ENCODE measurements at places on chromosomes 7 and 10.
A peak's percentile ranks its signal among the peaks of the same experiment; 100 is the strongest.

DNA sequence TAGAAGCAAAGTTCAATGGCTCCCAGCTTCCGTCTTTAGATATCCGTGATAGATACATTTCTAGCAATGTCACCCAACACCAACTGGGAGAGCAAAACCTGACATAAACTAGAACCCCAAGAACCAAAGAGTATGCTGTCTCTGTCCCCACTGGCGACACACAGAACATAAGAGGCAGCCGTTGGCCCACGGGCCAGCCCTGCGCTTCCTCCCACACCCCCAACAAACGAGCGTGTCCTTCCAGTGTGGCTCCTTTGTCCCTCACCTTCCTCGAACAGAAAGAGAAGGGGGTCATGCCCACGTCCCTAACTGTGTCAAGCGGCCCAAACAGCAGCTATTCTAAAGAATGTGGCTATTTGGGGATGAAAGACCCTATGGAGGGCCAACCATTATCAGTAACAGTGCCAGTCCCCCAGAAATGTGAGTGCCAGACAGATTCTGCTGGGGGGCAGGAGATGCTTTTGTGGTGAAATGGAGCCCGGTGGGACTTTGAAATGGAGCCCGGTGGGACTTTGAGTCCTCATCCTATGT, 171.9 kb downstream of the USP6NL start:
- DNase-seq, result no peak

GRCh38 chr10:43598446-43598845, 7.8 kb upstream of the ZNF485 start:
- DNase-seq, result no peak

DNA sequence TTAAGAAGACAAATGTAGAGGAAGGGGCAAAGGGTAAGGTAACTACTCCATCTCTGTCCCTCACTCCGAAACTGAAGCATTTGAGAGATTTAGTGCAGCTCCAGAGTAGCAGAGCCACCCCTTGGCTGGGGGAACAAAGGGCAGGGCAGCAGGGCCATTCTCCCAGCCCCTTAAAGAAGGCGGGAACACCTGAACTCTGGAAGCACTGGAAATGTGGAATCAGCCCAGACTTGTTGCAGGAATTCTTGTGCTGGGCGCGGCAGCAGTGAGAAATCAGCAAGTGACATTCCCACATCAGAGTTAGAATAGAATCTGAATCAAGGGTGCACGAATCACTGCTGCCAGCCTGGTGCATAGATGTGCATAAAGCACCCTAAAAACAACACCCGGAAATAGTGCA, 34.4 kb upstream of the GRM8 start:
- no peak for DNase-seq

DNA sequence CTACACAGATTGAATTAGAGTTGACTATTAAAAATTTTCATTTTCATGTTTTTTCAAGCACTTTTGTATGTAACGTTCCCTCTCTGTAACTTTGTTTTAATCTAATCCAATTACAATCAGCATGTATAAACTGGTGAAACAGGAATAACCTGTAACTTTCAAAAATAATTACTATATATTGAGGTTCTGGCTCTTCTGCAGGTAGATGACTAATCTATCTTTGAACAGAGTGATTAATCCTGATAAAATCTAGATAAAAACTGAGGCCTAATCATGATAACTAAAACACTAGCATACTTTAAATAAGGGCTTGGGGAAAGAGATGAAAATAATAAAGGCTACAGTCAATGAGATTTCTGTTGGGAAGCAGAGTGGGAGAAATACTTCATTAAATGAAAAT, 101.6 kb upstream of the KCND2 start:
- DNase-seq, result no peak

DNA sequence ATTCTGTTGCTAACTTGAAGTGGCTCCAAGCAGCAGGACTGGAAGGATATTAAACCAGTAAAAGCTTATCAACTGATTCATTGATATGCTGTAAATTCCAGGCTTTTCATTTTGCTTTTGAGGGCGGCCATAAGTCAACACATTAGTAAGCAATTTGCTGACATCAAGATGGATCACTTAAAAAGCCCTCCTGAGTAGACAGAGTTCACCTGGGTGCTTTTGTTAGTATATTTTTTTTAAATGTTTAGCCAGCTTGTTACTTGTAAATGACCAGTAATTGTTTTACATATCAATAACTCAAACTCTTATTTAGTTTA, 26.5 kb downstream of the RNF32 start:
- DNase-seq, result no peak

DNA sequence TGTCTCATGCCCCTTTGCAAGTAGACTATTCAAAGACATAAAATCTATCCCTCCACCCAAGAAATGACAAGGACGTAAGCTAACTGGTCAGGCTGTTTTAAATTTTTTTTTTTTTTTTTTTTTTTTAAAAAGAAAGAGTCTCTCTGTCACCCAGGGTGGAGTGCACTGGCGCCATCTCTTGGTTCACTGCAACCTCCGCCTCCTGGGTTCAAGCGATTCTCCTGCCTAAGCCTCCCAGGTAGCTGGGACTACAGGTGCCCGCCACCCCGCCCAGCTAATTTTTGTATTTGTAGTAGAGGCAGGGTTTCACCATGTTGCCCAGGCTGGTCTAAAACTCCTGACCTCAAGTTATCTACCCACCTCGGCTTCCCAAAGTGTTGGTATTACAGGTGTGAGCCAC, 11.2 kb downstream of the TRA2A start:
- DNase-seq, result no peak

DNA sequence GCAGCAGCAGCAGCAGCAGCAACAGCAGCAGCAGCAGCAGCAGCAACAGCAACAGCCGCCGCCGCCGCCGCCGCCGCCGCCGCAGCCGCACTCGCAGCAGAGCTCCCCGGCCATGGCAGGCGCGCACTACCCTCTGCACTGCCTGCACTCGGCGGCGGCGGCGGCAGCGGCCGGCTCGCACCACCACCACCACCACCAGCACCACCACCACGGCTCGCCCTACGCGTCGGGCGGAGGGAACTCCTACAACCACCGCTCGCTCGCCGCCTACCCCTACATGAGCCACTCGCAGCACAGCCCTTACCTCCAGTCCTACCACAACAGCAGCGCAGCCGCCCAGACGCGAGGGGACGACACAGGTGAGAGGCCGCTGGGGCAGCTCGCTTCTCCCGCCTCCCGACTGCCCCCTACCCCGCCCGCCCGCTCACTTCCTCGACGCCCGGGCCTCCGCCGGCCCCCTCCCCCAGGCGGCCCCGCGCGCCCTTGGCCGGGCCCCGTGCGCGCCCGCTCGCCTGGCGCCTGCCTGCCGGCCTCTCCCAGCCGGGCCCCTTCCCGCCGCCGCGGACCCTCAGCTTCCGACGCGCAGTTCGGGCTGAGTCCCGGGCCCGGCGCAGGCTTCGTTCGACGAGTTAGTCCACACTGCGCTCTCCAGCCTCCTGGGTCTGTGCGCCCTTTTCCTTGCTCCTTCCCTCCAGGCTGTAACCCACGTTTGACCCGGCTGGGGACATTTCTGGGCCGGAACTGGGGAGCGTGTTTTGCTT, 882 bp downstream of the DLX6 start:
- peak; percentile 77 for DNase-seq

GRCh38 chr7:94348142-94348541, 46.6 kb upstream of the COL1A2 start:
- no peak for DNase-seq

- DNase-seq, result no peak
Observed at GRCh38 chr7:74199551-74200355, 10.1 kb upstream of the LAT2 start.

DNA sequence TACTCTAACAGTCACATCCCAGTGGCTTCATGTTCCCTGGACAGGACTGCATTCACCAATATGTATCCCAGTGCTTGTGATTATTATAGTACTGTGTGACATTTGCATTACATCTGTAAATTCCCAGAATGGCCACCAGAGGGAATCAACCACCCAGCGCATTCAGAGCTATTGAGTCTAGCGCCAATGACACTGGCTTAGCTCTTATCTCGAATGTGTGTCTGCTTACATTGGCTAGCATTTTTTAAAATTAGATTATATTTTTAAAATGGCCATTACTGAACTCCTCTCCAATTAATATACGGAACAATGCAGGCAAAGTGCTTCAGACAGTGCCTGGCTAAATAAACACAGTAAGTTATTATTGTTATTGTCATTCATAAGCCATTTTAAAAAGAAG, 36.3 kb downstream of the TRIL start:
- DNase-seq, result peak; percentile 63

DNA sequence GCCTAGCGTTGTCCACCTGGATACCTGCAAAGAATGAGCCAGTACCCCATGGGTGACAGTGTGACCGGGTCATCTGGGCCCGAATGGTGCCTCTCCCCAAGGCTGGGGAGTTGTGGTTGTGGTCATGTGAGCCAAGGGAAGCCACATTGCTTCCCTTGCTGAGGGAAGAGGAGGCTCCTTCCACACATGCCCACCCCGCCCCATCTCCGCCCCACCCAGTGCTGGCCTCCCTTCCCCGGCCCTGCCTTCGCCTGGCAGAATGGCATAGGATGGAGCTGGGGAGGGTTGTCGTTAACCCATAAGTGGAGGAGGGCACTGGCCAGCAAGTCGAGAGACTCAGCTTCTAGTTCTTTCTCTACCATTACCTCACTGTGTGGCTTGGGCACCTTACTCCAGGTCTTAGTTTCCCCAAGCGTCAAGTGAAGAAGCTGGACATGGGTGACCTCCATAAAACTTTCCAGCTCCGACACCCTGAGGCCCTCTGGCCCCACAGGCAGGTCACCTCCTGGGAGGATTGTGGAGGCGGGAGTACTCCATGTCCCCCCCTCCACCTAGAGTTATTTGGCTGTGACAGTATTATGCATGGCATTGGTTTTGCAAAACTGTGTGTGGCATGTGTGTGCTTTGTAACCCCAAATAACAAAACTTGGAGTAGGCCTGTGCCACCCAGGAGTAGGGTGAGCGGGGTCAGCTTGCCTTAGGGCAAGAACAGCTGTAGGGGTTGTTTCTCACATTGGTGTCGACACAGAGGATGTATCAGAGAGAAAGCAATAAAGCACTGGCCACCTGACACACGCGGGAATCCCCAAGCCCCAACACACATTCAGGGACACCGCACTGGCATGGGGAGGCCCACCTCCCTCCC, 90.5 kb upstream of the MACROH2A2 start:
- DNase-seq, result no peak

DNA sequence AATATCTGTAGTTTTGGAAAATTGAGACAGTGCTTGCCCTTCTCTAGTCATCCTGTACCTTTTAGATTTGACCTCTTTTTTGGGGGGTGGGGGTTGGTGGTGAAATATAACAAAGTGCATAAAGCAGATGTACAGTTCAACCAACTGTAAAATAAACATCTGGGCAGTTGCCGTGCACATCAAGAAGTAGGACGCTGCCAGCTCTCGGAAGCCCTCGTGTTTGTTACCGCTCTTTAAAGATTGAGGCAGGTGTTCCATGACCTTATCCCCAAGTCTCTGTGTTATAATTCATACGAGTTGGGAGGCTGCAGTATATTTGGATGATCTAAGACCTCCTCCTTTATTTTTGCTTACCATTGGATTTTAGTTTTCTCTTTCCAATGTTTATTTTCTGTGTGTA, 55.1 kb downstream of the SDK1 start:
- no peak for DNase-seq

- peak; percentile 52 for DNase-seq
Observed at GRCh38 chr7:83947260-83947659, 247.3 kb downstream of the SEMA3A start.

- DNase-seq, result no peak
Observed at GRCh38 chr7:150415161-150416153, 35.0 kb upstream of the GIMAP8 start.

- no peak for DNase-seq
Observed at GRCh38 chr7:43248961-43249822, 136.7 kb downstream of the HECW1 start.

DNA sequence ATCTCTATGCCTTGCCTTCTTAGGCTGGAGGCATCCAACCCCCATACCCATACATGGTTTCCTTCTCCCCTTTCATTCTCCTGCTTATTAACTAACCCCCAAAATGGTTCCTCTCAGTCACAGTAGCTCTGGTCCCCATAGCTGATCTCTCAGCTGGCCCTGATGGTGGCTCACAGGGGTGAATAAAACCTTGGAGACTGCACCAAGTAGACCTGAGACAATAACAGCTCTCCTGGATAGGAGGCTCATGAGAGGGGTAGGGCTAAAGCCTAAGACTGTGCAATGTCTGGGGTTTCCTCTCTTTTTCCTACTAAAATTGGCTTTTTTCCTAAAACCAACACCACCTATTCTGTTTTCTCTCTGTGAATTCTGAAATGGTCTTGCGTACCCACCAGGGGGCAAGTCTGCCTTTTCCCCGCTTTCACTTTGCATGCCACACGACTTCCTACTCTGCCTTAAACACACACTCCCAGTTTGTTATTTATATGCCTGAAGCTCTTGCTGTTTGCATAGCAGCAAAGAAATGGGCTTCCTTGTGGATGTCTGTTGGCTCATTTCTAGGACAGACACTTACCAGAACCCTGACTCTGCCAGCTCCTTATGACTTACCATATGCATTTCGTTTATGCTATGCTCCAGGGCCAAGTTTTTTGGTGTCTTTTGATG, 18.4 kb upstream of the PON1 start:
- DNase-seq, result no peak

DNA sequence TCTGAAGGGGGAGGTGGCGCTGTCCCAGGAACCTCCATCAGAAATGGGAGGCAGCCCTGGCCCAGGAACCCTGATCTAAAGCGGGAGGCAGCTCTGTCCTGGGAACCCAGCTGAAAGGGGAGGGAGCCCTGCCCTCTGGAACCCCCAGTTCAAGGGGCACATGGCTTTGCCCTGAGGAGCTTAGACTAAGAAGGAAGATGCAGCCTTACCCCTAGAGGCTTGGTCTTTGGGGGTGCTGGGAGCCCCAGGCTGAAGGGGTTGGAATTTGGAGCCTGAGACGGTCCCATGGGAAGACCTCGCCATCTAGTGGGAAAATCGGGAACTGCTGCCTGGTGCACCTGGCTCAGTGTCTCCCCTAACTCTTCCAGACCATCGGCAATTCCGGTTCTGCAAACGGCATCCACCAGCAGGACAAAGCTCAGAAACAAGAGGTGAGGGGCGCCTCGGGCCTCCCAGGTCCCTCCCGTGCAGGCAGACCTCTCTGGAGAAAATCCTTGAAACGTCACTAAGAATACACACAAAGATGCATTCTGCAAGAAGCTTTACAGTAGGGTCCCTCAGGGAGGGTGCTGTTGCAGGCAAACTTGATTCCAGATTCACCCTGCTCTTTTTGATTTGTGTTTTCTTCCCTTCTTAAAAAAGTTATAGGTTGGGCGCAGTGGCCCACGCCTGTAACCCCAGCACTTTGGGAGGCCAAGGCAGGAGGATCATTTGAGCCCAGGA, 52.4 kb upstream of the GTF2IRD1 start:
- peak; percentile 78 for DNase-seq

- DNase-seq, result no peak
Observed at GRCh38 chr7:157560710-157561522, 224.1 kb downstream of the DNAJB6 start.
